ENCODE measurements at places on chromosomes 4 and X. TPM values are rescaled to one million over a fixed set of nuclear protein-coding genes. Genes with fewer than 3 reads are reported as not detected.

Gene SYTL4
- not detected for total RNA-seq

Gene INTS6L
- total RNA-seq: 30.6 TPM

Gene GRIA2
- total RNA-seq: not detected

Gene DTHD1
- 0.95 TPM for total RNA-seq

Gene PABPC4L
- total RNA-seq: not detected

DNA sequence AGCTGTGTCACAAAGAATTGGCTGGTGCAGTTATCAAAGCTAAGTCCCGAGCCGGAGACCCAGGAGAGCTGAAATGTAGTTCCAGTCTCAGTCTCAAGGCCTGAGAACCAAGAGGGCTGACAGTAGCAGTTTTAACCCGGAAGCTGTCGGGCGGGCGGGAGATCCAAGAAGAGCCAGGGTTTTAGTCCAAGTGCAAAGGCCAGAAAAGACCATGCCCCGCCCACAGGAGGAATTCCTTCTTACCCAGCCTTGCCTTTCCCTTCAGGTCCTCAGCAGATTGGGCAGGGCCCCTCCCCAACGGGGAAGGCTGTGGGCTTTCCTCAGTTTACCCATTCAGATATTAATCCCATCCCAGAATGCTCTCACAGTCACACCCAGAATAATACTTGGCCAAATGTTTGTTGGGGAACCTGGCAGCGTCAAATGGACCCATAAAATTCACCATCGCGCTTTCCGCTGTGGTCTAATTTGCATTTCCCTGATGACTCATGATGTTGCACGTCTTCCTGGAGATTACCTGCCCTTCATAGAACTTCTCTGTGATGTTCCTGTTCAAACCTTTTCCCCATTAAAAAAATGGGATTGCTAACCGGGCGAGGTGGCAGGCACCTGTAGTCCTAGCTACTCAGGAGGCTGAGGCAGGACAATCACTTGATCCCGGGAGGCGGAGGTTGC is 16.2 kb downstream of the MAEA start:
- DNase-seq: no peak
- H3K36me3 ChIP-seq: peaks cover 26% of the 10 kb centered on the region
- peaks cover 45% of the 10 kb centered on the region for H3K4me1 ChIP-seq
- H3K4me3 ChIP-seq: peak overlapping the region; percentile 5

- no peaks in the 10 kb centered on the region for H3K4me1 ChIP-seq
- peaks cover 1% of the 10 kb centered on the region for H3K27me3 ChIP-seq
- no peak for DNase-seq
- no peak overlapping the region for H3K27ac ChIP-seq
- no peak overlapping the region for H3K4me3 ChIP-seq
Measured at GRCh38 chr4:47650584-47651130, 165.6 kb downstream of the ATP10D start.

DNA sequence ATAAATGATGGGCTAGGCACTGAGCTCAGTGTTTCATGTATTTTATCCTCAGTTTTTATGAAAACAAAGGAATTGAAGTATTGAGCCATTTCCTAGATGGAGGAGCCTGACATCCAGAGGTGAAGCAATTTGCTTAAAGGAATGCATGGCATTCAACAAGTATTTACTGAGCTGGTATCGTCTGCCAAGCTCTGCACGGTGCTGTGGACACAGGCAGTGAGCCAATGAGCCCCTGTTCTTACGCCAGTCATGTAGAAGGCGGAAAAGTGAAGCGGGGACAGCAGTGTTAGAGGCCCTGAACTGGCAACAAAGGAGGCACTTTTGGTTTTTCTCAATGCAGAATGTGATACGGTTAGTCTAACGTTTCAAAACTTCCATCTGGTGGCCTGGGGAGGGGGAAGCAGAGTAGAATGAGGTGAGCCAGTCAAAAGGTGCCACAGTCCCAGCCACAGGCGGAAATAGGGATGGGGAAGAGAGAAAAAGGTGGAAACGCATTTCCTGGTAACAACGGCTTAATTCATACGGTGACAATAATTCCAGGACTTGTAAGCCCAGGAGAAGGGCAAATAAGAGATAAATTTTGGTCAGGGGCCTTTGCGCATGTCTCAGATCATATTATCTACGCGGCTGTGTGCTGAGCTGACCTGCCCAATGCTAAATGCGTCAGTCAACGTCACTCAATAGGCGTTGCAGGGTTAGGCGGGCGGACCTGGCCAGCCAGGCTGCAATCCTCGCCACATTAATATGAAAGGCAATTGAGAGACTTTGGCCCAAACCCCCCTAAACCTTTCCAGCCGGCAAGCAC is 133.9 kb downstream of the AFAP1 start:
- H3K36me3 ChIP-seq: peaks cover 14% of the 10 kb centered on the region
- no peak for DNase-seq
- H3K27me3 ChIP-seq: no peaks in the 10 kb centered on the region

GRCh38 chr4:39452860-39453587 is 5.7 kb downstream of the RPL9 start:
- no peaks in the 10 kb centered on the region for H3K27me3 ChIP-seq
- H3K27ac ChIP-seq: no peak overlapping the region
- H3K4me1 ChIP-seq: peaks cover 35% of the 10 kb centered on the region
- peaks cover 81% of the 10 kb centered on the region for H3K36me3 ChIP-seq
- no peak for DNase-seq
- no peak overlapping the region for H3K4me3 ChIP-seq

- peaks cover 6% of the 10 kb centered on the region for H3K4me1 ChIP-seq
- DNase-seq: no peak
- H3K36me3 ChIP-seq: no peaks in the 10 kb centered on the region
Measured at GRCh38 chrX:18666614-18667013, 5.3 kb downstream of the RS1 start.

DNA sequence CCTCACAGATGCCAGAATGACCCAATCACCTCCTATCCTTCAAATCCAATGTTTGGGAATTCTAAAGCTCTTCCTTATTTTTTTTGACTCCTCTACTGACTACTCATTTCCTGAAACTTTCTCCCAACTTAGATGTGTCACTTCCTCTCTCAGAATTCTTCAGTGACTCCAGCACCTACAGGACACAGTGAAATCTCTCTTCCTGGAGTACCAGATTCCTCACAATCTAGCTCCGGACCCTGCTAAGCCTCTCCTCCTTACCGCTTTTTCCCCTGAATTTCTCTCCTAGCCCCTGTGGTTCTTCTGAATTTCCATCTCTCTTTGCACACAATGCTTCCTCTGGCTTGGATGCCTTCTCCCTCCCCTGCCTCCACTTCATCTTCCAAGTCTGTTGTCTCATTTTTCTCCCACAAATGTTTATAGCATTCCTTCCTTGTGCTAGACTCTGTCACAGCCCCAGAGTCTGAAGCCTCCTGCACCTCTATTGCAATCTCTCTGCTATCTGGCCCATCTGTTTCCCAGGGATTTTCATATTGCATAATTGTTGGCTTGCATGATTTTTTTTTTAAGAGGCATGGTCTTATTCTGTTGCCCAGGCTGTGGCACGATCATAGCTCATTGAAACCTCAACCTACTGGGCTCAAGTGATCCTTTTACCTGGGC is 80.1 kb downstream of the ANAPC4 start:
- no peak for DNase-seq
- H3K27me3 ChIP-seq: no peaks in the 10 kb centered on the region
- no peaks in the 10 kb centered on the region for H3K4me1 ChIP-seq
- no peak overlapping the region for H3K4me3 ChIP-seq
- H3K27ac ChIP-seq: no peak overlapping the region

- no peak overlapping the region for H3K4me3 ChIP-seq
- H3K27me3 ChIP-seq: no peaks in the 10 kb centered on the region
- no peaks in the 10 kb centered on the region for H3K36me3 ChIP-seq
- H3K4me1 ChIP-seq: no peaks in the 10 kb centered on the region
- H3K27ac ChIP-seq: no peak overlapping the region
- peak; percentile 54 for DNase-seq
Measured at GRCh38 chrX:54785901-54786300, 12.2 kb downstream of the ITIH6 start.

- H3K4me3 ChIP-seq: no peak overlapping the region
- peaks cover 30% of the 10 kb centered on the region for H3K36me3 ChIP-seq
- H3K27me3 ChIP-seq: no peaks in the 10 kb centered on the region
- peaks cover 29% of the 10 kb centered on the region for H3K4me1 ChIP-seq
- no peak for DNase-seq
- peak overlapping the region; percentile 64 for H3K27ac ChIP-seq
Measured at GRCh38 chr4:67712000-67712625, 11.2 kb upstream of the UBA6 start.

- peaks cover 23% of the 10 kb centered on the region for H3K36me3 ChIP-seq
- no peaks in the 10 kb centered on the region for H3K27me3 ChIP-seq
- peaks cover 39% of the 10 kb centered on the region for H3K4me1 ChIP-seq
- no peak overlapping the region for H3K4me3 ChIP-seq
- DNase-seq: no peak
- H3K27ac ChIP-seq: no peak overlapping the region
Measured at GRCh38 chr4:168857009-168857408, 153.0 kb downstream of the CBR4 start.

Data from activated CD4-positive, alpha-beta T cell treated with anti-CD3 and anti-CD28 coated beads, Interleukin-2, amount 10 ng/mL, durations not matched to agents 24 days and 14 days (primary cell).